ENCODE measurements at places on chromosomes 13 and 19.

GRCh38 chr19:16406356-16406755, 65.4 kb downstream of the EPS15L1 start:
- DNase-seq = no peak

DNA sequence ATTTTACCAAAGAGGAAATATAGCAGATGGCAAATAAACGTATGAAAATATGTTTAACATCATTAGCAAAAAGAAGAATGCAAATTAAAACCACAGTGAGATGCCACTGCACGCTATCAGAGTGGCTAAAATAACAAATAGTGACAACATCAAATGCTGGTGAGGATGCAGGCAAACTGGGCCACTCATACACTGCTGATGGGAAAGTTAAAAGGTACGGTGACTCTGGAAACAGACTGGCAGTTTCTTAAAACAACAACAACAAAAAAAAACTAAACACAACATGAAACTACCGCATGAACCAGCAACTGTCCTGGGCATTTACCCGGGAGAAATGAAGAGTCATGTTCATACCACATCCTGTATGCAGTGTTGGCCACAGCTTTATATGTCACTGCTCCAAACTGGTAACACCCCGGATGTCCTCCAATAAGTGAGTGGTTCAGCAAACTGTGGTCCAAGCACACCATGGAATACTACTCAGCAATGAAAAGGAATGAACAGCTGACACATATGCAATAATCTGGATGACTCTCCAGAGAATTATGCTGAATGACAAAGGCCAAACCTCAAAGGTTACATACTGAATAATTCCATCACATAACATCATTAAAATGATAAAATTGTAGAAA, 22.3 kb downstream of the EPS15L1 start:
- DNase-seq = no peak

GRCh38 chr13:111395511-111396393, 75.3 kb downstream of the TEX29 start:
- no peak for DNase-seq

DNA sequence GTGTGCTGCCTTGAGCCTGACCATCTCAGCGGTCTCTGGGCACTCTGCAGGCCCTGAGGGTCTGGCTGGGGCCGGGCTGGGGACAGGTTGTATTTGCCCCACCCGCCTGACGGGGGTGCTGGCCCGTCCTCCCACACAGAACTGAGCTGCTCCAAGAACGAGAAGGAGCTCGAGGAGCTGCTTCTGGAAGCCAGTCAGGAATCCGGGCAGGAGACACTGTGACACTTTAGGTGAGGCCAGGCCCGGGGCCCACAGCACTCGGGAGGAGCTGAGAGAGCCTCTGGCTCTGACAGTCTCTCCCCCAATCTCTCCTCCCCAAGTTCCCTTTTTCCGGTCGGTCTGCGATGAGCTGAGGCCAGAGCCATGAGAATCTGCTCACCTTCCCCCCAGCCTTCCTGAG, 14.5 kb downstream of the NKPD1 start:
- DNase-seq = no peak

DNA sequence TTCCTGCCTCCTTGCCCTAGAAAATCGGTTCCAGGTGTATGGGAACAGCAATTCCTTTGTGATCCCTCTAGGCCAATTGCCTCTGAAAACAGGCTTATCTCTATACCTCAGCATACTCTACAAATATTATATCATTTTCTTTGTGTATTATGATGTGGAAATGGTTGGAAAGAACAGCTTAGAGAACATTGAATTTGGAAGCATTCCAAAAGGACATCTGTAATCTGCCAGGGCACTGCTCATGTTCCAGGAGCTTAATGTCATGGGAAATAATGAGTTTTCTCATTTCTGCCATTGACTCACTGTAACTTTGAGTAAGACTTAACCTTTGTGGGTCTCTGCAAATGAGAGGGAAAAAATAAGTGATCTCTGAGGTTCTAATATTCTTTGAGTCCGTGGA, 147.3 kb downstream of the UFM1 start:
- no peak for DNase-seq

DNA sequence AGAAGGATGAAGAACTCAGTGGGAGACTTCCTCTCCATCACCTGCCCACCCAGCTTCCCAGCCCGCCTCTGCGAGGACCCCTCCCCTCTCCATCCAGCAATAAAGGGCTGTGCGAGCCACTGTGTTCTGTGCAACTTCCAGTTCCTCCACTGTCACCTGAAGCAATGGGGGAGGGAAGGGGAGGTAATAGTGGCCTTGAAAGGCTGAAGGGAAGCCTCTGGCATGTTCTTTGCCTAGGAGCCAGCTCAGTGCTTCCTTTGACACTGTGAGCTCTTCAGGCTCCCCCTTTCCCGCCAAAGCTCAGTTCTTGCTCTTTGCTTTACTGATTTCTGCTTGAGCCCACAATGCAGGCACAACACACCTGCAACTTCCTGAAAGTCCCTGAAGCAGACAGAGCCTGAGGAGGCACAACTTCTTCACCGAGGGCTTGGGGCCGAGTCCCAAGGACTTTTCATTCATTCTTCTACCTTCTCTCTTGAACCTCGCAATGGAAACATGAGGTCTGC, 73.2 kb upstream of the DOCK9 start:
- DNase-seq = no peak

- DNase-seq = no peak
Observed at GRCh38 chr13:112721198-112722104, 31.6 kb downstream of the ATP11A start.

- DNase-seq = no peak
Observed at GRCh38 chr13:51998723-51999509, 12.3 kb downstream of the ATP7B start.

- DNase-seq = no peak
Observed at GRCh38 chr13:98905199-98905598, 72.7 kb downstream of the DOCK9 start.

GRCh38 chr19:52735734-52736133, 890 bp upstream of the ZNF611 start:
- peak; percentile 5 for DNase-seq

GRCh38 chr19:40271706-40272105, 13.4 kb downstream of the AKT2 start:
- DNase-seq = no peak

DNA sequence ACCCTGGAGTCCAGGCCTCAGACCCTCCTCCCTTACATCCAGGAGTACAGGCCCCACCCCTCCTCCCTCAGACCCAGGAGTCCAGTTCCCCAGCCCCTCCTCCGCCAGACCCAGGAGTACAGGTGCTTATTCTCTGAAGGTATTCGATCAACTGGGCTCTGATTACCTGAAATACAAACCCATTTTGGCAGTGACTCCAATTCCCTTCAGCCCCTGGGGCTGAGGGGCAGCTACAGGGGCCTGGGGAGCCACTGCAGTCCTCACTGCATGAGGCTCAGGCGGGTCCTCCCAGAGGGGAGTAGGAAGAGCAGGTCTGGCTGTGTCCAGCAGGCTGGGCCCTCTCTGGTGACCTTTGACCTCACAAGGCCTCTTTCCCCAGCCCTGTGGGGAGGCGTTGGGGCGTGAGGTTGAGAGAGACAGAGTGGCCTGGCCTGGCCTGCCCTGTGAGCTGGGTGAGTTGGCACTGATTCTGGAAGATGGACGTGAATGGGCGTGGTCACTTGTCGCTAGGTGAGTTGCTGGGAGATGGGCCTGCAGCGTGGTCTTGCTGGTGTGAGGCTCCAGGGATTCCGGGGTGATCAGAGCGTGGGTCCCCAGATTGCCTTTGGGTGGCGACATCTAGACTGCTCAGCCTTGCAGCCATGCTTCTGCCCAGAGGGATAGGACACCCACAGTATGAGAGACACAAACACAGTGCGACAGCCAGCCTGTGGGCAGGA, 3.1 kb downstream of the BCAT2 start:
- DNase-seq = no peak

GRCh38 chr13:106117035-106117434, 418.4 kb downstream of the EFNB2 start:
- DNase-seq = no peak

Data from anterior cingulate cortex (tissue), 58 donors.